ENCODE measurements at places on chromosomes 6 and 20.

- no peak for DNase-seq
These were observed 2.0 kb upstream of the MICAL1 start for GRCh38 chr6:109457562-109457996.

DNA sequence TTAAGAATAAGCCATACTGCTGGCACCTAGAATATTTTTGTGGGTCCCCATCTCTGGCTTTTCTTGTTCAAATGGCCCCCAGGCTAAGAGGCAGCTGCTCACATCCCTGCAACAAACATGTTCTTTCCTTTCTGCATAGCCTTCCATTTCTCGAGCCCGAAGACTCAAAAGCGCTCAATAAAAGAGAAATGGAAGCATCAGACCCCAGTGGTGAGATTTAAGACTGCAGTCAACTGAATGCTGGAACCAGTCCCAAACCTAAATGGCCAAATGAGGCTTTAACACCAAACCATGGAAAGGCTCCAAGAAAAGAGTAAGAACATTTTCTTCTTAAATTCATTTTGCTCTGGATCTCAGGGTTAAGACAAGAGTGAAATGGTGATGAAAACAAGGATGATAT is 122.1 kb upstream of the TRAF3IP2 start:
- no peak for DNase-seq

- no peak for DNase-seq
These were observed 119.2 kb upstream of the INSM1 start for GRCh38 chr20:20248620-20249200.

DNA sequence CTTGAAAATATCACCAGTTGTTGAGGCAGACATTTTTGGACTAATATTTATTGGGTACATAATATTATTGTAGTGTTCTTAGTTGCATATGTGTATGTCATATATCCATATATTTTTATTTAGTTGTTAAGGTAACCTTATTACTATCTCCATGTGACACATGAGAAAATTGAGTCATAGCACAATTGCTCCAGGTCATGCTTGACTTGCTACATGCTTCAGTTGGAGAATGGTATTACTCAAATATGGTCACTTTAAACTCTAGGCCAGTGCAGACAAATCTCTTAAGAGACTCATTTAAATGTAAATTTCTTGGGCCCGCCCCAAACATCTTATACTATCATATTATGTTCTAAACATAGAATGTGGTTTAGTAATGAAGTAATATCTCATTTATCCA is 246.1 kb downstream of the RIMS1 start:
- DNase-seq, result no peak

DNA sequence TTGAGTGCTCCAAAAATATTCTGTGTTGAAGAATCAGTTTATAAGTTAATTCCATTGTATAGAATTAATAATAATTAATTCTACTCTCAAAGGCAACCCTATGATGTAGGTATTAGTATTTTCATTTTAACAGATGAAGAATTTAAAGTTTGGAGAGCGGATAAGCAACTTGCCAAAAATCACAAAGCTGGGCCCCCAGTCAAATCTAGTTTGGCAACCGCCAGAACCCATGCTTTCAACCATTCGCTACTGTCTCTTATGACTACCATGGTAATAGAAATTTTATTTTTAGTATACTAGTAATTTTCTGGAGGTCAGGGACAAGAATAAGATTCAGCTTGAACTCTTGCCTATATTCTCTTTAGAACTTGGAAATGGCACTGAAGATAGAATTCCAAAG is 229.8 kb downstream of the IBTK start:
- DNase-seq, result no peak

DNA sequence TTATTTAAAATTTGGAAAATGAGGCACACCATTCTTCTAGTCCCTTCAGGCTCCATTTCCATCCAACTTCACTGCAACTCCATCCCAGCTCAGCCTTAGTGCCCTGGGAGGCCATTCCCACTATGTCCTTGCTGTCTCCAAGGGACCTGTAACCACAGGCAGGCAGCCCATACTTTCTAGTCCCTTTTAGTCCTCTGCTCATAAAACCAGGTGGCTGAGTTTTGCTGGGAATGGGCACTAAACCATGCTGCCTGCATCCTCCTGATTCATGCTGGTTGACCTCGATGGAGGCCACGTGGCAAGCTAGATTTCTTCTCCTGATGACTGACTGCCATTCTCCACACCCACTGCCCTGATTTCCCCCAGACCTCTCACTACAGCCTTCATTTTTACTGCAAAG is 27.5 kb upstream of the MYMX start:
- no peak for DNase-seq

- no peak for DNase-seq
These were observed 108.0 kb downstream of the ATXN1 start for GRCh38 chr6:16653226-16653625.

DNA sequence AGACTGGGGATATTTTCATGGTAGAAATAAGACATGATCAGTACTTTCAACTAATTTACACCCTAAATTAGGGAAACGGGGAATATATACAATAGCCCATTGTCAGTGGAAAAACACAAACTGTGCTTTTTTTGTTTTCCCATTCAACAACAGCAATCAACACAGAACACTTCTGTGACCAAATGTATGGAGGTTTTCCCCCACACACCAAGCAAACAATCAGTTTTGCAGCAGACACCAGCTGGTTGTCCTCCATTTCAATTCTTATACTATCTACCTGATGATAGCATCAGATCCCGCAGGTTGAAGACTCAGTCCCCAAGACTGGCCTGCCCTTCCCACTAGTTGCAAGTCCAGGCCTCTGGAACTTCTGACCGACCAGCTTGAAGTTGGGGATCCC is 4.5 kb downstream of the HINT3 start:
- no peak for DNase-seq

DNA sequence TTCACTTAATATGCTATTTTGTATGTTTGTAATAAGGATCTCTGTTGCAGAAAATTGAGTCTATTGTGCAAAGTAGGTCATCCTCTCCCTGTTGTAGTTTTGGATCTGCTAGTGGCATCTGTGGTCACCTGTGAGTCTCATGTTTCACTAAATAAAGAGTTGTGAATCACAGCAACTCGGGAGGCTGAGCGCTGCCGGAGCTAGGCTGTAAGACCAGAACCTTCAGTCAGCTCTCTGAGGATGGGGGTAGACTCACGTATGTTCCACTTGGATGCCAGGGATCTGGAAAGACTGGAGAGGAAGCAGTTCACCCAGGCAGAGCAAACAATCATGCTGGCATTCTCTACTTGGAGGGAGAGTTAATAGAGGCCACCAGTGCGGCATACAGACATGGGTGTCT is 187.3 kb upstream of the FOXA2 start:
- DNase-seq, result no peak

DNA sequence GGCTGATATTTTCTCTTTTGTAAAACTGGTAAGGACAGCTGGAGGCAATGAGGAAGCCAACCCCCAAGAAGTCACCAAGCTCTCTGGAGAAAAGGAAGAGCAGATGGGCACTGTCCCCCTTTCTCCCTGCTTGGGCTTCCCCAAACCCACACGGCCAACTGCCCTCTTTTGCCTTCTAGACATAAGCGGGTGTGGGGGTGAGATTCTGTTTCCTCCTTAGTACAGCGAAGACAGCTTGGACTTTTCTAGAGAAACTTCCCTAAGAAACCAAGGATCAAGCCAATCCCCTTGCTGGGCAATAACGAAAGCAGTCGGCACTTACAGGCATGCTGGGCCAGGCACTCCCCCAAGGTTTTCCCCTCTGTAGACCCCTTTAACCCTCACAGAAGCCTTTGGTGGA is 110.3 kb downstream of the CDC5L start:
- DNase-seq, result no peak

- no peak for DNase-seq
These were observed 30.6 kb downstream of the CPNE5 start for GRCh38 chr6:36808634-36809033.

GRCh38 chr6:54018722-54019121 is 92.5 kb upstream of the MLIP start:
- DNase-seq, result no peak

DNA sequence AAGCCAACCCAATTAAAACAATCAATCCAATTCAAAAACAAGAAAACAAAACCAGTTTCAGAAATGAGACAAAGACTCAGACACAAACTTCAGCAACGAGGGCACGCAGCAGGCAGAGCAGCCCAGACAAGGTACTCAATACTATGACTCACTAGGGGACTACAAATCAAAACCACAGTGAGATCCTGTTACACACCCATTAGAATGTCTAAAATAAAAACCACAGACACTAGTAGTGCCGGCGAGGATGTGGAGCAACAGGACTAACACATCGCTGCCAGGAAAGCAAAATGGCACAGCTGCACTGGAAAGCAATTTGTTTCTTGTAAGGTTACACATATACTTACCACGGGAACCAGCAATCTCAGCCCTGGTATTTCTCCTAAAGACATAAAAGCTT is 28.4 kb upstream of the MAS1L start:
- DNase-seq, result no peak

- DNase-seq, result no peak
These were observed 292.6 kb downstream of the UBE3D start for GRCh38 chr6:82772851-82773717.

GRCh38 chr6:103872678-103873077 is 987.0 kb downstream of the HACE1 start:
- no peak for DNase-seq

- no peak for DNase-seq
These were observed 64.5 kb upstream of the STX16 start for GRCh38 chr20:58586565-58587093.

- no peak for DNase-seq
These were observed 21.8 kb downstream of the SERPINB6 start for GRCh38 chr6:2949536-2950083.

- DNase-seq, result no peak
These were observed 569.7 kb upstream of the MARCKS start for GRCh38 chr6:113287396-113287795.

DNA sequence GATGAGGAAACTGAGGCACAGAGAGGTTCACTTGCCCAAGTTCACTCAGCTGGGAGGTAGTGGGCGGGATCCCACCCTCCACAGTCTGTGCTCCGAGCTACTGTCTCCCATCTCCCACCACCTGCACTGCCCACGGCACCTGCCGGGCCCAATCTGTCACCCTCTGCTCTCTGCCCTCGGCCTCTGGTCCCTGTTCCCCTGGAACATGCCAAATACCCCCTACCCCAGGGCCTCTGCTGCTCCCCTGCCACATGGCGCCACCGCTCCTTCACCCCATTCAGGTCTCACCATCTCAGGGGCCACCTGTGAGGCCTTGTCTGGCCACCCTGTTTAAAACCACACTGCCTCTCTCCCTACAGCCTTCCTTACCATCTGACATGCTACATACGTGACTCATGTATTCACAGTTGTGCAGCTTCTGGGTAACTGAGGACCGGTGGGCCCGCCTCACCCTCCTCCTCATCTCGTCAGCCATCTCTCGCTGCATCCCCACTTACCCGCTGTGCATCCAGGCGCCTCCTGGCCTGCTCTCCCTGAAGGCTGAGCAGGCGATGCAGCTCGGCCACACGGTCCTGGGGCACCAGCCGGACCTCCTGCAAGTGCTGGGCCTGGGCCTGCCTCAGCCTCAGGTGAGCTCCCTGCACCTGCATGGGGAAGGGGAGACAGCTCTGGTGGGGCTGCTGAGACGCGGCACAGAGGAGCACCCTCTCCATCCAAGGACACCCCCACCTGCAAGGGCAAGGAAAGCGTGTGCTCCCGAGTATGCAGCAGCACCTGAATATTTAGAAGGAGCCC is 50.6 kb downstream of the GINS1 start:
- no peak for DNase-seq

- no peak for DNase-seq
These were observed 63.7 kb downstream of the GPX5 start for GRCh38 chr6:28589234-28589956.

- no peak for DNase-seq
These were observed 84.3 kb downstream of the ZHX3 start for GRCh38 chr20:41232973-41233926.

- DNase-seq, result no peak
These were observed 111.2 kb upstream of the CST7 start for GRCh38 chr20:24837781-24838450.

DNA sequence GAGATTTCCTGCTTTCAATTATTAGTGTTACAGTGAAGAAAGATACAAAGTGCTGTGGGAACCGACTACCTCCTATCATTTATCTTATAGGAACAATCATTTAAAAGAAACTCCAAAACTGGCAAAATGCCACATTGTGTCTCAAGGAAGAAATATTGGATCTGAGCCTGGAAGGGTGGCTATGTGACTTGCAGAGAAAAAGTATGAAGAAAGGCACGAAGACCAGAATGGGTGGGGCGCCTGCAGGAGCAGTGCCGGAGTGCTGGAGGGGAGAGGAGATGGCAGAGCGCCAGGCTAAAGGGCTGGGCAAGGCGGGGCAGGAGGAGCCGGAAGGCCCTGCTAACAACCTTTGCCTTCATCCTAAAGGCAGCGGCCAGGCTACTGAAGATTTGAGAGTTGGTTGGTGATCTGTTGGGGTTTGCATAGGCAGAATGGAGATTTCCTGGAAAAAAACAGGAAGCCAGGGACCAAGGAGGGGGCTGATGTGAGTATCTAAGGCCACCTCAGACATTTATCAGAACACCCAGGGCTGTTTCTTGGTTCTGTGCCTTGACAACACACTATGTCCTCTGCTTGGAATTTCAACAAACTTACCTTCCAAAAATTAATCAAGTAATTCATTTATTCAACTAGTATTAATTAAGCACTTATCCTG is 125.6 kb downstream of the MAFB start:
- no peak for DNase-seq

DNA sequence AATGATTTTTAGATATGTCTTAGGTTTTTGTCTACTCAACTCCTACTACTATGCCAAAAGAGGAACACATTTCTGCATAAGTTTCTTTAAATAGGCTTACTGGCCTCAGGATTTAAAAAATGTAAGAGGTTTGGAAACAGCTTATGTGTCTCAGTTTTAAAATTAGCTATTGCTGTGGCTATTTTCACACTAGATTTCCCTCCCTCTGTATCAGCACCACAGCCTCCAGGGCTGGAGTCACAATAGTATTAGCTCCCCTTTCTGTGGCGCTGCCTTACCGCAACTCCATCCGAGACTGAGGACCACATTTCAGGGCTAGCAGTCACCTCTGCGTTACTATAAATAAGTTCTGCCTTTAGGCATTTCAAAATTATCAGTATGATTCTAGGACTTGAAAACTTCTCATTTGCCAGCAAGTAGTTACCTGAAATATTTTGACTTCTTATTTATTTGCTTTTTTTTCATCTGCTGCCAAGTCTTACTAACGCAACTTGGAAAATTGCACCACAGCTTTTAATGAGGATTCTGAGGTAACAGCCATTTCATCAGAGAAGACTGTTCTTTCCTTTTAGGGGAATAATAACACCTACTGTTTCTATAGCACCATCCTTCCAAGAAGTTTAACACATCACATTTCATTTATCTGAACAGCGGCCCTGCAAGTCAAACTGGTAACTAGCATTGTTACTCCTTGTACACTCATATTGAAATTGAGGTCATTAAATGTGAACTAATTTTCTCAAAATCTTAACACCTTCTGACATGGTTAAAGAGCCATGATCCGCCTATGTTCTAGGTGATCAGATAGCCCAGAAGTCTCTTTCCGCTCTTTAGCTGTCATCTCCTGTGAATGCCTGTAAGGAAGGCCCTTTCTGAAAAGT is 105.9 kb downstream of the GJA10 start:
- no peak for DNase-seq

- DNase-seq, result no peak
These were observed 324.4 kb upstream of the NT5E start for GRCh38 chr6:85125526-85125925.

- DNase-seq, result no peak
These were observed 2.2 kb downstream of the CCN2 start for GRCh38 chr6:131948692-131949619.

- no peak for DNase-seq
These were observed 12.1 kb upstream of the C20orf203 start for GRCh38 chr20:32685541-32686529.

Measured in activated CD4-positive, alpha-beta T cell treated with anti-CD3 and anti-CD28 coated beads, Interleukin-2, amount 50 U/mL, for 1 hour (primary cell).